Hematopoietic multipotent progenitor cell (in vitro differentiated cells): ENCODE measurements at places on chromosomes 13 and 19.

GRCh38 chr19:50300051-50300450 lies 29.1 kb downstream of the KCNC3 start:
- DNase-seq, result no peak

DNA sequence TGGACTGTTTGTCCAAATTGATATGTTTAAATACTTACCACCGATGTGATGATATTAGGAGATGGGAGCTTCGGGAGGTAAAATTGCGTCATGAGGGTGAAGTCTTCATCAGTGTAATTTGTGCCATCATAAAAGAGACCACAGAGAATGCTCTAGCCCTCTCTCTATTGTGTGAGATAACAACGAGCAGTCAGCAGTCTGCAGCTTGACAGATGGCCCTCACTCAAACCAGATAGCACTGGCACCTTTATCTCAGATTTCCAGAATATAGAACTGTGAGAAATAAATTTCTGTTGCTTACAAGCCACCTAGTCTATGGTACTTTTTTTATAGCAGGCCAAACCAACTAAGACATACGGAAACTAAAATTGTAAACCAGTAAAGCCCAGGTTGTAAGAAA lies 1718.9 kb upstream of the MIR17HG start:
- no peak for DNase-seq

- DNase-seq, result no peak
These were observed 3.1 kb upstream of the CTXN1 start for GRCh38 chr19:7928741-7929701.

DNA sequence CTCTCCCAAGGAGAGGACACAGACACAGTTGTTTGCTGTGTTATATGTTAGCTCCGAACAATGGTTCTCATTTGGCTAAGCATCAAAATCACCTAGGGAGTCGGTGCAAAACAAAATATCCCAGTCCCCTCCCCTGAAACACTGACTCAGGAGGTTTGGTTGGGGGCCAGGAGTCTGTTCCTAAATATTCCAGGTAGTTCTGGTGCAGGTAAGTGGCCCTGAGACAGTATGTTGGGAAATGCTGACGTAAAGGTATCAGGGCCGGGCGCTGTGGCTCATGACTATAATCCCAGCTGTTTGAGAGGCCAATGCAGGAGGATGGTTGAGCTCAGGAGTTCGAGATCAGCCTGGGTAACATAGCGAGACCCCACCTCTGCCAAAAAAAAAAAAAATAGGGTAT lies 2.3 kb upstream of the MAP2K7 start:
- no peak for DNase-seq

GRCh38 chr19:16882146-16882545 lies 6.7 kb upstream of the F2RL3 start:
- no peak for DNase-seq

- no peak for DNase-seq
These were observed 447.2 kb downstream of the RFC3 start for GRCh38 chr13:34265046-34265679.

- no peak for DNase-seq
These were observed 1.1 kb downstream of the PTGER1 start for GRCh38 chr19:14473978-14474578.

GRCh38 chr13:44867825-44868224 lies 121.4 kb downstream of the NUFIP1 start:
- DNase-seq, result no peak

- no peak for DNase-seq
These were observed 515.3 kb upstream of the SGCG start for GRCh38 chr13:22665506-22665905.

GRCh38 chr19:17544418-17544817 lies 11.0 kb upstream of the COLGALT1 start:
- DNase-seq, result no peak

GRCh38 chr13:111329641-111330040 lies 9.2 kb downstream of the TEX29 start:
- DNase-seq, result no peak

GRCh38 chr19:51780270-51780669 lies 14.7 kb upstream of the FPR3 start:
- no peak for DNase-seq

- no peak for DNase-seq
These were observed 51.6 kb downstream of the CHST8 start for GRCh38 chr19:33673258-33673875.

DNA sequence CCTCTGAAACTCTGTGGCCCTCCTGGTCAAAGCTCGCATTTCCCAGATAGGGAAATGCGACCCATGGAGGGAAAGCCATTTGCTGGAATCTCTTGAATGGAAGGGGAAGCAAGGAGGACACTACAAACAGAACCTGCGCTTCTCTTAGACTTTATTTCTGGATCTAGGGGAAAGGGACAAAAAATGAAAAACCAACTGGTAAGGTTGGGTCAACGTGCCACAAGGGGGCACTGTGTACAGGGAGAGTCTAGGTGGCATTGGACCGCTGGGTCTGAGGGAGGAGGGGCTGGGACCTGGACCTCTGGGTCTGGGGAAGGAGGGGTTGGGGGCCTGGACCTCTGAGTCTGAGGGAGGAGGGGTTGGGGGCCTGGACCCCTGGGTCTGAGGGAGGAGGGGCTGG lies 5.0 kb downstream of the KLK4 start:
- DNase-seq, result peak; percentile 60

DNA sequence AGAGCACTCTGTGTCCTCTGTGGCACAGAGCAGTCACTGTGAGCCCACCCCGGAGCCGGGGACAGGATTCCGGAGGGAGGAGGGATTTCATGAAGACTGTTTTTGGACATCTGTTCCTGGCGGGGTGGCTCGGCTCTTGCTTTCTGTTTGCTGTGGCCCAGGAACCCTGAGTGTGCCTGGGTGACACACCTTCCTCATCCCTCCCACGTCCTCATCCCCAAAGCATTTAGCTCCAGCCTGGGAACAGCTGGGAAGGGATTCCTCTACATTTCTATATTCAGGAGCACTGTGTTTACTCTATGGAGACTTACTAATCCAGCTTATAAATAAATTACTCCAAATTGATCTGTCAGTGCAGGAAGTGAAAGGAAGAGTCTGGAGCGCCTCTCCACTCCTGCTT lies 97.8 kb upstream of the UBL3 start:
- DNase-seq, result no peak

DNA sequence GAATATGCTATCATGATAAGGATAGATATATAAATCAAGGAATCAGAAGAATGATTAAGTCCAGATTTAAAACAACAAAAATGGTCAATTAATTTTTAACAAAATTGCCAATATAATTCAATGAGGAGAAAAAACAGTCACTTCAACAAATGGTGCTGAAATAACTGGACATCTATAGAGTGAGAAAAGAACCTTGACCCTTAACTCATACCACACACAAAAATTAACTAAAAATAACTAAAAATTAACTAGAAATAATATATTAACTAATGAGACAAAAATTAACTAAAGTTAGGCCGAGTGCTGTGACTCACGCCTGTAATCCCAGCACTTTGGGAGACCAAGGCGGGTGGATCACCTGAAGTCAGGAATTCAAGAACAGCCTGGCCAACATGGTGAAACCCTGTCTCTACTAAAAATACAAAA lies 9.5 kb downstream of the LGALS7 start:
- no peak for DNase-seq

- DNase-seq, result peak; percentile 37
These were observed 743 bp downstream of the ACTL9 start for GRCh38 chr19:8697671-8698432.
